Activated CD4-positive, alpha-beta T cell treated with anti-CD3 and anti-CD28 coated beads, Interleukin-2, Interleukin-4, amounts not matched to agents 100 ng/mL and 50 ng/mL, durations not matched to agents 16 hours and 8 hours (primary cell): ENCODE measurements at places on chromosomes 2 and 18.

GRCh38 chr18:27366151-27366550 lies 181.0 kb upstream of the CHST9 start:
- DNase-seq: no peak

DNA sequence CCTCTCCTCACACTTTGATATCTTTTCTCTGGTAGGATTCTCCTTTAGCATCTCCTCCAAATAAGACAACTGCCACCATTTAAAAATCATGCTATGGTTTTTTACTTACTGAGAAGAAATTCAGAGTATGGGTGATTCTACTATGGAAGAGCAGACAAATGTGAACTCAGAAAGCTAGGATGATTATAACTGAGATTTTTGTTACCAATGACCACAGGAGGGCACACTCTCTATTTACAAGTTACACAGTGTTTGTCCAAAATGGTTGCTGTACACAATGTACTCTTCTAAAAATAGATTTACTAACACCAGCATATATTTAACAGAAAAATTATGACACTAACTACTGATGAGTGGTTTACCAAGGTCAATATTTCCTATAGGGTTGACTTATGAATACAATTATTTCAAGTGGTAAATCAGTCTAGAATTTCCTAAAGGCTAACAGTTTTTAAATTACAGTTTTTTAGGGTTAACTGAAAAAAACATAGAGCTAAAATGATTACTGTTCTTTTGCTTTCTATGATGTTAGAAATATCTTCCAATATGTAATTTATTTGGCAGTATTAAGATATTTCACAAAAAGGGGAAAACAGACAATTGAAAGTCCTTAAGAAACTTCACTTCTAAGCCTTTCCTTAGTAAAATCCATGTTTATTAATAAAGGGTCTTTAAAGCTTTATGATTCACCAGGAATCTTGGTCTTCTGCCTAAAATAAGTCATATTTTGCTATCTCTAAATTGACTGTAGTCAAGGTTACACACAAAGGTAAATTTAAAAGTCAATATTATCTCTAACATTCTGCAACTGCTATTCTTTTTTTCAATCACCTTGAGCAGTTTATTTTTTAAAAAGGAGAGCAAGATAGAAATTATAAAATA lies 57.2 kb downstream of the MAP4K3 start:
- peak; percentile 48 for DNase-seq

DNA sequence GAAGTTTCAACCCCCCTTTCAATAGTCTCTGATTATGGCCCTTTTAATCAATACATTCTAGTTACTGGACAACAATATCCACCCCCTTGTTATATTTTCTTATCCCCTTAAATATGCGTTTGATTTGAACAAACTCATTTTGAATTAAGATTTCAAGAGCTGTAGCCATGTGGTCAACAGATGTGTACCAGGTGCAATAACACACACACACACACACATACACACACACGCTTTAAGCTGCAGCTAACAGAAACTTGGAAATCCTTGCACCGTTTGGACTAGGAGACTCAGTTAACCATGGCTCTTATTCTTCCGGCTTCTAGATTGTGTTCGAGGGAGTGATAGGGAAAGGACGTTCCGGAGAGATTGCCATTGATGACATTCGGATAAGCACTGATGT lies 82.8 kb downstream of the NRP2 start:
- no peak for DNase-seq

DNA sequence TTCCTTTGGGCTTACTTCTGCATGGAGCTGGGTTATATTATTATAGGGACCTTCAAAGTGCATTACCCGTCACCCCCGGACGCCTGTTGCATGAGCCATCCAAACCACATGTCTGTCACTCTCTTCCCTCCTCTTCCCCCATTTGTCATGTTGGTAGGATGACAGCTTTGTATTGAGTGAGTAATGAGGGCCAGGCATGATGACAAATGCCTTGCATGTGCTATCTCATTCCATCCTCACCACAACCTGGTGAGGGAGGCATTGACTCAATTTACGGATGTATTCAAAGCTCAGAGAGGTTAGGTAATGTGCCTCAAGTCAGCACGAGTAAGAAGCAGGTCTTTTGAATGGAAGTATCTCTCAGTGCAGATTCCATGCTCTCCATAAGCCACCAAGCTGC lies 510.5 kb upstream of the TNP1 start:
- DNase-seq: no peak

- no peak for DNase-seq
Observed at GRCh38 chr2:218879776-218880101, 913 bp upstream of the WNT10A start.

- DNase-seq: peak; percentile 88
Observed at GRCh38 chr2:10407841-10408648, 40.1 kb downstream of the ODC1 start.

GRCh38 chr2:167471332-167471731 lies 583.1 kb downstream of the XIRP2 start:
- no peak for DNase-seq

- peak; percentile 32 for DNase-seq
Observed at GRCh38 chr18:26133652-26134051, at the start of gene PSMA8. Gene PSMA8 (plus strand): TSS chr18:26133869. CDS start chr18:26133966, 97 bp downstream.

GRCh38 chr18:64785686-64786085 lies 636.8 kb upstream of the LINC00305 start:
- DNase-seq: no peak

DNA sequence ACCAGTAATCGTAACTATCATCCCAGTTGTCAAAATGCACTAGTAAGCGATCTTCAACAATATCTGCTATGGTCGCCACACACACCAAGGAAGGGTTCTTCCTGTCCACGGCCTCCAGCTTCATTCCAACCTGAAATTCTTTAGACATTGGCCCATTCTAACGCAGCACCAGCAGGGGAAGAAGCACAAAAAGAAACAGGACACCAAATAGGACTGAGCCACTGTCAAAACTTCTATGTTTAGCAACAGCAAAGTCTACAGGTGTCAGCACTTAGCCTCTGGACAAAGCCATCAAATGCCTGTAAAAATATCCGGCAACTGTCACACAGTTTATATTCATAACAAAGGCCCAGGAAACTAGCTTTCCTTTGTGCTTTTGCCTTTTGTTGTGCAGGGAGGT lies 175.0 kb downstream of the L3MBTL4 start:
- no peak for DNase-seq

- DNase-seq: no peak
Observed at GRCh38 chr2:96844405-96844808, 586 bp upstream of the ANKRD23 start.

GRCh38 chr2:74540291-74540690 lies 10.6 kb downstream of the HTRA2 start:
- no peak for DNase-seq

- DNase-seq: no peak
Observed at GRCh38 chr18:8249811-8250210, 359.4 kb upstream of the RAB12 start.

GRCh38 chr2:141280037-141280436 lies 850.8 kb downstream of the LRP1B start:
- DNase-seq: no peak

DNA sequence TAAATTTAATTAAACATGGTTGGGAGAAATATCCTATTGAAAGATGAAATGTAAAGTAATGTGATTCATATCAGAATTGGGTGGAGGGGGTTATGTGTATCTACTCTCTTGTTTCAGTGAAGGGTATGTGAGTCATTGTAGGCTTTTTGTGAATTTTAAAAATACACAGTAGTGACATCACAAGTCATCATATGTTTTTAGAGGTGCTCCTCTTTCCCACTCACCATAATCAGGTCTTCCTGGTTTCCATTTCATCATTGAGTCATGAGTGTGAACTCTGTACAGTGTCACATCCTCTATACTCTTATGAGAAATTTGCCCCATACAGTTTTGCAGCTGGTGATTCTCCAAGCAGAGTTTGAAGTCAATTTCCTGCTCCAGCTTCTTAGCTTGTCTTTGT lies 18.8 kb downstream of the FSIP2 start:
- DNase-seq: no peak

DNA sequence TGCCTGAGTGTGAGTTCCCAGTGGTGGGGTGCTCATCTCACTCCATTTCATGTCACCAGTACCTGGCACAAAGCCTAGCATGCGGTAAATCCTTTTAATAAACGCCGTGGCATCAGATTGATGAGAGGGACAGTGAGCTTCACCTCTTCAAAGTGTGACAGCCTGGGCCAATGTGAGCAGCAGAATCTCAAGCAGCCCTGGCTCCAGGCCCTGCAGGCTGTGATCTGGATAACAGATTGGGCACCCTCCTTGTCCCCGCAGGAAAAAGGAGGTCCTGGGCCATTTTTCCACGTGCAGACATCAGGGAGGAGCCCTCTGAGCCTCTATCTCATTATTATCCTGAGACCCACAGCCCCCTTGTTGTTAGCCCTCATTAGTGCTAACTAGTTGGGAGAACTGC lies 34.8 kb downstream of the TET3 start:
- DNase-seq: no peak

- DNase-seq: peak; percentile 78
Observed at GRCh38 chr2:230849633-230850357, 14.9 kb upstream of the ITM2C start.

GRCh38 chr2:172554352-172555271 lies 1.3 kb upstream of the PDK1 start:
- no peak for DNase-seq

DNA sequence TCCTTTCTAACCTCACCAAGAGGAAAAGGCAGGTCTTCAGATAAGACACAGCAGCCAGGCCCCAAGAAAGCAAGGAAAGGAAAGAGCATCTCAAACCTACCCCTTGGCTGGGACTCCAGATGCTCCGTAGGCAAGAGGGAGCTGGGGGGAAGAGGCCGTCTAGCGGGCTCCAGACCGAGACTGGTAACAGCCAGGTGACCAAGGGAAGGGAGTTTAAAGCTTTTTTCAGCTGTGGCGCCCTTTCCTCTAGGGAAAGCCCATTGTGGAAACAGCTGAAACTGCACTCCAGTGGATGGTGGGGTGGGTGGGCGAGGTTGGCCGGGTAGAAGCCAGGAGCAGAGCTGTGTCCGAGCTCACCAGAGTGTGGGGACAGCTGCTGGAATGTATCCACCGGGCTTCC lies 180.4 kb downstream of the KLHL29 start:
- DNase-seq: no peak

GRCh38 chr2:177058747-177059146 lies 153.8 kb upstream of the HNRNPA3 start:
- peak; percentile 36 for DNase-seq

- DNase-seq: no peak
Observed at GRCh38 chr18:21281603-21282002, 39.6 kb downstream of the GREB1L start.

DNA sequence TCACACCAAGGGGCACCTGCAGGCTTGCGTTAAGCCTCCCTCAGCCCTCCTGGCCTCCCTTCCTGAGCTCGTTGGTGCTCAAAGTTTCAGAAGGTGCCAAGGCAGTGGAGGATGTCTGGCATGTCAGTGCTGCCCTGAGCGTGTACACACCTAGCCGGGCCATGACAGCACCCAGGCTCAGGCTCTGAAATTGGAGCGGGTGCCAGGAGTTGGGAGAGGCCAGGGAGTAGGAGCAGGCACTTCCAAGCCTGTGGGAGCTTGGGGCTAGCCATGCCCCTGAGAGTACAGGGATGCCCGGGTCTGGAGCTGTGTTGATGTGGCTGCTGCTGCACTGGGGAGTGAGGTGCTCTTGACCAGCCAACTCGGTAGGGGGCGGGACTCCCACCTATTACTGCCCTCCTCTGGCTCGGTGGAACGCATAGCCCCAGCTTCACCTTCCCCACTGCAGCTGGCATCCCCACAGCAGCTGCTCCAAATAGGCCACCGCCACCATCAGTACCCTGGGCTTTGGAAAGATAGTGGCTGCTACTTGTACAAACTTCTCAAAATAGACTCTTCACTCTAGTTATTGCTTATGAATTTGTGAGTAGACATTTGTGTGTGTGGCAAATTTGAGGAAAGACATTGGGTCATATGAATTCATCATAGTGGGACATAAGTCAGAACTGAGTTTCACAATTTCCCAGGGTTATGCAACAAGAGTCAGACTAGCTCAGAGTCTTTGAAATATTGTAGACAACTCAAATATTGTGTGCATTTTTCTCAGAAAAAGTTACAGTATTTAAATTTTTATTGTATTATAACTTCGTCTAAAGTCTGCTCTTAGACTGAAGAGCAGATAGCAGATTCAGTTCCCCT lies 6.8 kb upstream of the PCARE start:
- DNase-seq: no peak

- peak; percentile 1 for DNase-seq
Observed at GRCh38 chr18:11728249-11728648, 39.2 kb downstream of the GNAL start.

DNA sequence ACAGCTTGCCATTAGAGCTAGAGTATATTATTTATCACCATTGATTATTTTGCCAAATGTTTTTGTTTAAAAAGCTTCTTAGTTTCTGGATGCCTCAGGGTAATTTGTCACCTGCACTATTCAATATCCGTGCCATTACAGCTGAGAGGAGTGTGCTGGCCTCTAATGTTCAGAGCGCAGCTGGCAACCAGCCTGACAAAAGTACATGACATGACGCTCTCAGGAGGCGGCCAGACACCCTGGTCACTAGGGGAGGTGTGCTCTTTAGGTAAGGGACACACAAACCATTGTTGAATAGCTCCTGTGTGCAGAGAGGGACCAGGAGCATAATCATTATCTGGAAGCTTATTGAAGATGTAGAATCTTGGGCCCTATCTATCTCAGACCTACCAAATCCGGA lies 20.3 kb downstream of the LIMS1 start:
- DNase-seq: no peak

DNA sequence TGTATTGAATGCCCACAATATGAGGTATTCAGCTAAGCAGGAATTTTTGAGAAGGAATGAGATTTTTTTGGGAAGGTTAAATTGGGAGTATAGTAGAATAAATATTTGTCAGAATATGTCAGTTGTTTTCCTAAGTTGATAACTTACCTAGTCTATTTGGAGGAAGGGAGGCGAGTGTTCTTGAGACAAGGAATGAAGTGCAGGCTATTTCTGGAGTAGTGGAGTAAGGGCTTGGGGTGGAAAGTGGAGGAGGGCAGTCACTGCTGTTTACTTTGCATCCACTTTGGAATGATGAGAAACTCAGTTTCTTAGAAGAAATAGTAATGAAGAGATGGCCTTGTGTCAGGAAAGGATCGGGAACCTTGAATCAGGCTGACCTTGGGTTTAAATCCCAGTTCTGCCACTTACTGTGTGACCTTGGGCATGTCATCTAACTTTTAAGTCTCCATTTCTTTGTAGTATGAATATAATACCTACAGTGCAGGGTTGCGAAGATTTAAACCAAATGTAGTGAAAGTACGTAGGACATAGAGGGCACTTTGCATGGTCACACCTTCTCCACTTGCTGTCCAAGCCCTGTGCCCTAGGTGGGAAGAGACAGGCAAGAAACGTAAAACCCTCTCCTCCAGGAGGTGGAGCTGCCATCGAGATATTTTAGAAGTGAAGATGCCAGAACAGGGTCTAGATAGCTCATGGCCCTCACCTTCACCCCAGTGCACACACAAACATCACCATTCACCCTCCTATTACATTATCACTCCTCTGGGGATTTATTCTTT lies 25.2 kb upstream of the CYP27A1 start:
- DNase-seq: no peak

- DNase-seq: no peak
Observed at GRCh38 chr2:164882276-164882675, 40.7 kb upstream of the COBLL1 start.

- no peak for DNase-seq
Observed at GRCh38 chr2:127712999-127713398, 11.7 kb downstream of the SFT2D3 start.
